Activated naive CD4-positive, alpha-beta T cell treated with anti-CD3 and anti-CD28 coated beads, Interleukin-2, amount 50 U/mL, for 16 hours (primary cell): ENCODE measurements at places on chromosomes 12 and 14.

GRCh38 chr14:99507860-99508640 lies 26.8 kb downstream of the CCNK start:
- no peak for DNase-seq

DNA sequence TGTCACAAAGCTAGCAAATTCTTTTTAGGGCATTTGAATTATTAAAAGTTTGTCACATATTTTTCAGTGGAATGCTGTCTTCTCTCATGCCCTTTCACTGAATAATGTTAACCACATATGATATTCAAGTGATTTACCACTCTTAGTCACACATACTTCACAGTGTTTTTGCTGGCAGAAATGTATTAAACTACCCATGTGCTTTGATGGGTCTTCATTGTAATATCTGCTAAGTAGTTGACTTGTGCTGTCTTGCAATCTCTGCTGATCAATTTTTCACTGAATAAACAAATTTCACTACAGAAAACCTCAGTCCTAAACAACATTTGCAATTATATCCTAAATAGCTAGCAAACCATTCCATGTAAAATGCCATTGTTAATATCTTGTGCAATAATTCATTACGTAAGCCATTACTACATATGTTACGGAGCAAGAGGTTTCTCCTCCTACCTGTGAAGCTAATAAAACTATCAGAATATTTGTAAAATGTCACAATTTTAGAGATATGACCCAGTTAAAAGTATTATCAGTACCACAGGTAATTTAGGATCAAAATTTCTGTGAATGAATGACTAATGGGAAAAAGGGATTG lies 64.6 kb upstream of the LMO3 start:
- no peak for DNase-seq

DNA sequence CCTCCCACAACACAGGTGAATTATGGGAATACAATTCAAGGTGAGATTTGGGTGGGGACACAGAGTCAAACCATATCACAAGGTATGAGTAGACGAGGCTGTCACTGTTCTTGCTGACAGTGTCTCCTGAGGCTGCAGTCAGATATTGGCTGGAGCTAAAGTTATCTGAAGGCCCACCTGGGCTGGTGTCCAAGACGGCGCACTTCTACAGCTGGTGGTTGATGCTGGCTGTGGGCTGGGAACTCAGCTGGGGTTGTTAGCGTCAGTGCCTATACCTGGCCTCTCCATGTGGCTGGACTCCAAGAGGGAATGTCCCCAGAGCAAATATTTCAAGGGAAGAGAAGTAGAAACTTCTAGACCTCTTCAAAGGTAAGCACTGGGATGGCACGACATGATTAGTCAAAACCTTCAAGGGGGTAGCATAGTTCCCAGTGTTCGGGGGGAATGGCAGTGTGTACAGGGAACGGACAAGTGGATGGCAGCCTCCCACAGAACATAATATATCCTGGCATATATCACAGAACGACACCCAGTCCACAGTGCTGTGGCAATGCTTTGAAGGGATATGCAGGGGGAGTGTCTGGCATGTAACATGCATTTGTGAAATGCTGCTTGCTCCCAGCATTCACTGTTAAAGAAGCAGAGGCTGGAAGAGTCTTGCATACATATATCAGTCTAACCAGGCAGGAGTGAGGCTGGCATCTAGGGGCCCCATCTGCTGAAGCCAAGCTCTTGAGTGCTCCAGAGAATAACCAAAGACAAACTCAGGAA lies 126.7 kb upstream of the RFLNA start:
- DNase-seq: no peak

DNA sequence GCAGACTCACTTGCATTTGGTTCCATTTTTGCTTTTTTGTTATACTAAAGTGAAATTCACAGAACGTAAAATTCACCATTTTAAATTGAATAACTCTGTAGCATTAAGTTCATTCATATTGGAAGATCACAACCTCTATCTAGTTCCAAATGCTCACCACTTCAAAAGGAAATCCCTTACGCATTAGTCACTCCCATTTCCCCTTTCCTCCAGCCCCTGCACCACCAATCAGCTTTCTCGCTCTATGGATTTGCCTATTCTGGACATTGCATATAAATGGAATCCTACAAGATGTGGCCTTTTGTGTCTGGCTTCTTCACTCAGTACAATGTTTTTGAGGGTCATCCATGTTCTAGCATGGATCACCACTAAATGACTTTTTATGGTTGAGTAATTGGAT lies 294.5 kb downstream of the KSR2 start:
- no peak for DNase-seq

GRCh38 chr14:101977311-101978071 lies 13.1 kb downstream of the DYNC1H1 start:
- no peak for DNase-seq

DNA sequence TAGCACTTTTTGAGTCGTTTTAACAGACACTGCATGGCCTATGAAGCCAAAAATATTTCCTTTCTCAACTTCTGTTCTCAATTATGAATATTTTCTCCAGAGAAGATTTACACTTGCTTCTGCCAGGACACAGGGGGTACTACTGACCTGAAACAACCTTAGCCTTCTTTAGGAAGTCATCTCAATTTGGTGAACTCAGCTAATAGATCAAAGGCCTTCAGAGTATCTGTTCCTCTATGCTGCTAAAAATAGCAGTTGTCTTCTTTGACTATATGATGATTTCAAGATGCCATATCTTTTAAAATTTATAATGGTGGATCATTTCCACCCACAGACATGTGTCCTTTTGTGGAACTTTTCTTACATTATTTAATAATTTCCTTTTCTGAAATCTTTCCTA lies 14.0 kb upstream of the NDUFA12 start:
- DNase-seq: no peak
